DMS79 treated with DMSO at 0.1 percent for 48 hours (cell line): ENCODE measurements at places on chromosomes 7 and 10.

- no peak for DNase-seq
These were observed 4.4 kb downstream of the ZP3 start for GRCh38 chr7:76428868-76429805.

DNA sequence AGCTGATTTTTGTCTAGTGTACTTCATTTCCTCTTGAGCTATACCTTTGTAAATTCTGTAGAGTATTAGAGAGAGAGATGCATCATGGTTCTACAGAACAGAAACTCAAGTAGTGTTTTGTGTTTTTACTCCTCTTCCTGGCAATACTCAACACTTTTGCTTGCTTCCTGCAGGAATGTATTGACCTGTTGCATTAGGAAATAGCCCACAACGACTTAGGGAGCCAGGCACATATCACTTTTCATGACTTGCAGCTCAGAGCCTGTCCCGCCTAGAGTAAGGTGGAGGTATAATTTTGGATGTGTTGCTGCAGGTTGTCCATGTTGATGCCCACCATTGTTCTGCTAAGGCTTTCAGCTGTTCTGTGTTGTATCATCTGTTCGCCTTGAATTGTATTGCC, 216.3 kb downstream of the SDK1 start:
- no peak for DNase-seq

GRCh38 chr10:119413093-119413453, 129.4 kb downstream of the RGS10 start:
- no peak for DNase-seq

DNA sequence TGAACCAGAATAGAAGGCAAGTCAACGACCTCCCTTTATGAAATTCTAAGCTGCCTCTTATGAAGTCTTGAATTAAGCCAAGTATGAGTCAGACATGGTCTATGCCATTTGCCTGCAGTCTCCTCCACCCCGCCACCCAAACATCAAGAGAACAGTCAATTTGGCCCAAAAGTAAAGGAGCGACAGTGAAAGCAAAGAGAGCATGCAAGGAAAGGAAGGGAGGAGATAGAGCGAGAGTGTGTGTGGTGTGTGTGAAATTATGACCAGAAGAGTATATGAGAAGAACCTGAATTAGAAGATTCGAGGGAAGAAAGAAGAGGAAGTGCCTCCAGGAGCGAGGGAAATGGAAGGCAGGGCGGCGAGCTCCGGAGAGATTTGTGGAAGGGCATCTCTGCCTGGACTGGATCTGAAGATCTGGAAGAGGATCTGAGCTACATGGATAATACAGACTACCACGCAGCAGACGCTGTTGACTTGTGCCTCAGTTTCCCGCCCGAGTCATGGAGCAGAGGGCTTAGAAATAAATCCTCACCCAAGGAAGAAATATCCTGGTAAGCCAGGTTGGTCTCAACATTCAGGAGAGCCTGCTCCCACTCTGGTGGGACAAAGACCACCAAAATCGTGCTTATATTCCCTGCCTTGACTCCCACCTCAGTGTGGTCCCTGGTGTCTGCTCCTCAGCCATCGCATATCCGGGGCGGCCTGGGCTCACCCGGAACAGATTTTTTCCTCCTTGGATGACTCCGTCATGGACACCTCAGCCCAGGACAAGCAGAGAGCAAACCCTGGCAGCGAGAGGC, 459 bp downstream of the ZDHHC6 start:
- no peak for DNase-seq

- no peak for DNase-seq
These were observed 67.9 kb upstream of the PTN start for GRCh38 chr7:137411446-137411845.

GRCh38 chr7:49866910-49867309, 93.5 kb downstream of the VWC2 start:
- DNase-seq = no peak

DNA sequence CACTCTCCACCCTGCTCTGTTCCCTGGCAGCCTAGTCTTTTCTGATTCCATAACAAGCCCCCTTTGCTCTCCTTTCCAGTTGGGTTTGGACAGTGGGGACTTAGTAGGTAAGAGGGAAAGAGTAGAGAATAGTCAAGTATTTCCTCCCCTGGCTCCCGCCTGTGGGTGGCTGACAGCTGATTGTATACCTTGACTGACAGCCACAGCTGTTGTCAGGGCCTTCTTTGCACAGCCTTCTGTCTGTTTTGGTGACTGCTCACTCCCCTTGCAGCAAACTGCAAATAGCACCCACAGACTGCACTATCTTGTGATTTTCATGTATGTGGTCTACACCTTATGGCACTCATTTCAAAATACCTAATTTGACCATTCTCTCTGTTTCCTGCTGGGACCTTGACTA, 486.3 kb downstream of the ACTR3B start:
- DNase-seq = no peak
